GM13976 (cell line): ENCODE measurements at places on chromosomes 2 and 18.

- DNase-seq: no peak
These were observed 598.2 kb upstream of the NXPH2 start for GRCh38 chr2:139378373-139378772.

GRCh38 chr2:191220671-191221070, 24.5 kb upstream of the MYO1B start:
- no peak for DNase-seq

- no peak for DNase-seq
These were observed 184.1 kb upstream of the RAB12 start for GRCh38 chr18:8424917-8425725.

GRCh38 chr2:204657024-204657423, 111.7 kb downstream of the PARD3B start:
- no peak for DNase-seq

GRCh38 chr18:6106091-6106685, 210.9 kb upstream of the TMEM200C start:
- DNase-seq: no peak

DNA sequence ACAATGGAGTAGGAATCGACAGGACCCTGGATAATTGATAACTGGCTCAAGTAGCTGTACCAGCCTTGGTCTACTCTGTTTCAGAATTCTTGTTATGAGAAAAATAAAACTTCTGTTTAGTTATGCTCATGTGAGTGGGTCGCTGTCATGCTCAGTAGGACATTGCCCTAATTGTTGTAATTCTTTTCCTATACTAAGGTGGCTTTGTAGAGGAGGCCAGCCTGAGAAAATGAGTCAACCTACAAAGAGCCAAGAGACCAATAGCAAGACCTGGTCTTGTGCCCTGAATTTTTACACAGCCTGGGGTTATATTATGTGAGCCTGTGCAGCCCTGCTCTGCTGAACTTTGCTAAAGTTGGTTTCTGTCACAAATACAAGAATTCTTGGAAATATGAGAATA, 238.4 kb downstream of the MEIS1 start:
- no peak for DNase-seq

DNA sequence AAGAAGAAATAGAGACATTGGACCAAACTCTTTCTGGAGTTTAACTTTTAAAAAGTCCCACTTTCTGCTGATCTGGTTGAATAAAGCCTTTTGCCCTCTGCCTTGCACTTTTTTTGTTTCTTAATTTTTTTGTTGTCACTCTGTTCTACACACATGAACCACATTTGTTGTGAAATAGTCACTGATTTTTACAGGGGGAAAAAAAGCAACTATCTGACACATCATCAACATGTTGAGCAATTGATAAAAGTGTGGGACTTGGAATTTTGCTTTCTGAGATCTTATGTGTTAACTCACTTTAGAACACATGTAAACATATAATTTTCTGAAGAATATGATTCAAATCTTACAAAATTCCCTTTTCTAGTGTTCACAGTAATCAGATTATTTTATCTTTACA, 414.8 kb upstream of the FIGN start:
- DNase-seq: no peak

GRCh38 chr2:48228345-48228684, 301.6 kb upstream of the STON1 start:
- DNase-seq: no peak

DNA sequence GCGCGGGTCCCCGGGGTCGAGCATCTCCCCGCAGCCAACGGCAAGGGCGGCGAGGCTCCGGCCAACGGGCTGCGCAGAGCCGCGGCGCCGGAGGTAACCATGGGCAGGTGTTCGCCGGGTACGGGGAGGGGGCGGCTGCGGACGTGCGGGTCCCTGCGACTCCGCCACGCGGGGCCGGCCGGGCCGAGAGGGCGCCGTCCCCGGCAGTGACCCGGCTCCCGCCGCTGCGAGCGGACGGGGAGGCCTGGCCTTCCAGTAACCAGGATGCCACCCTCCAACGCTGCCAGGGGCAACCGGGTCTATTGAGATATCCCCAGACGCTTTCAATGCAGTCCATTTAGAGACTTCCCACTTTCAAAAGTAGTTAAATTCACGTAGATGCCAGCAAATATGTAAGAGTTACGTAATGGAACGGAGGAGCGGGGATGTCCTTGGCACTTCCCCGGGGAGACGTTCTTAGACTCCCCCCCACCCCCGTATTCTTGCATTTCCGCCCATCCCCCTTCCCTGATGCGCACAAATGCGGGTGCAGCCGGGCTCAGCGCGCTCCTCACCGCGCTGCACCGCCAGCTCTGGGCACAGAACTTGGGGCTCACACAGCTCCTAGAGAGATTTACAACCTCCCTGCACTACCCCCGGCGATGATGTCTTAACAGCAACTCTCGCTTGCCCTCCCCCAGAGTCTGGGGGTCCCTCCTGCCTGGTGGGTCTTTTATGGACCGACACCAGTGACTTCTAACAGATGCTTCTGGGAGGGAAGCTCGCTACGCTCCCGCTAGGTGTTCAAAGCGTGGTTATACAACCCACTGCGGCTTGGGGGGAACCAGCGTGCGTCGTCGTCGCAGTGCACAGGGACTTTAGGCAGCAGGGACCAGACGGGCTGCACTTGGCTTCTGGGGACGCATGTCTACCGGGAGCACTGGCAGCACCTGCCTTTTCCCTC, 657 bp downstream of the SGPP2 start:
- peak; percentile 60 for DNase-seq

GRCh38 chr18:23136326-23137096, 1.2 kb downstream of the CABLES1 start:
- DNase-seq: peak; percentile 71

- DNase-seq: no peak
These were observed 31.8 kb upstream of the KCNE4 start for GRCh38 chr2:223019987-223020717.

DNA sequence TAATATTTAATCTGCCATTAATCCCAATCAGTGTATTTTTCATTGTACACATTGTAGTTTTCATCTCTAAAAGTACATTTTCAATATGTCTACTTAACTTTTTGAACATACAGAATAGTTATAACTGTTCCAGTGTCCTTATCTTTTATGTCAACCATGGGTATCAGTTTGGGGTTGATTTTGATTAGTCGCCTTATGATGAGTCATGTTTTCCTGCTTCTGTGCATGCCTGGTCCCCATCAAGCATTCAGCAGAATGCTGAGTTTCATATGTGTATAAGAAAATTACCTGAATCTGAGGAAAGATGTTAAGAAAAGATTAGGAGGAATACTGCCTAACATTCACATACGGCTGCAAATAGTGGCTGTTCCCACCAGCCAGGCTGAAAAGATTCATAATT, 17.7 kb downstream of the SPDYA start:
- DNase-seq: no peak

DNA sequence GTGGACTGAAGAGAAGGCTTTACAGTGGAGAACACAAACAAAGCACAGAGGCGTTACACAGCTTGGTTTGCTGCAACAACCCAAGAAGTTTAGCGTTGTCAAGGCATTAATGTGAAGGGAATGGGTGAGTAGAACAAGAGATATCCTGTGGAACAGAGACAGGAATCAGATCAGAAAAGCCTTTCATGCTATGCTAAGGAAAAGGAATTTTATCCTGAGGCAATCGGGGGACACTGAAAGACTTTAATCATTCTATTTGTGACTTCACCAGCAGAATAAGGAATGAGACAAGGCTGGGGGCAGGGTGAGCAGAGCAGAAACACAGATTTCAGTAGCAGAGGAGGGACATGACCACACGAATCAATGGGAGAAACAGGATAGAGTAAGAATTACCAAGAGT, 600.7 kb downstream of the IRS1 start:
- DNase-seq: no peak

DNA sequence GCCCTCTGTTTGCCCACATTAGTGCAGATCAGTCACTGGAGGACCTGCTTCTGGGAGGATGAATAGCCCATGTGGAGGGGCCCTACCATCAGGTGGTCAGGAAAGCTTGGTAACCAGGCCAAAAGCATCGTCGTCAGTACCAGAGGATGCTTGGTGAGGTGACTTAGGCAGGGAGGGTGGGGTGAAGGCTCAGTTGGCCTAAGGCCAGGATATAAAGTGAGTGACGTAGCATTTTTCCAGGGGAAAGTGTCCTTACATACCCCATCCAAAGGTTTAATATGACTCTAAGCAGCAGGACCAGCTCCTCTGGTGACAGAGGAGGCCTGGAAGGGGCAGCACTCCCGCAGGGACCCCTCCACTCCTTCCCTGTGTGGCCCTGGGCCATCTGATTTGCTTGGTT, 27.7 kb upstream of the DNMT3A start:
- DNase-seq: no peak

GRCh38 chr18:70709144-70709543, 420.3 kb downstream of the SOCS6 start:
- DNase-seq: no peak

GRCh38 chr18:24031916-24032315, 17.4 kb downstream of the TTC39C start:
- DNase-seq: no peak

DNA sequence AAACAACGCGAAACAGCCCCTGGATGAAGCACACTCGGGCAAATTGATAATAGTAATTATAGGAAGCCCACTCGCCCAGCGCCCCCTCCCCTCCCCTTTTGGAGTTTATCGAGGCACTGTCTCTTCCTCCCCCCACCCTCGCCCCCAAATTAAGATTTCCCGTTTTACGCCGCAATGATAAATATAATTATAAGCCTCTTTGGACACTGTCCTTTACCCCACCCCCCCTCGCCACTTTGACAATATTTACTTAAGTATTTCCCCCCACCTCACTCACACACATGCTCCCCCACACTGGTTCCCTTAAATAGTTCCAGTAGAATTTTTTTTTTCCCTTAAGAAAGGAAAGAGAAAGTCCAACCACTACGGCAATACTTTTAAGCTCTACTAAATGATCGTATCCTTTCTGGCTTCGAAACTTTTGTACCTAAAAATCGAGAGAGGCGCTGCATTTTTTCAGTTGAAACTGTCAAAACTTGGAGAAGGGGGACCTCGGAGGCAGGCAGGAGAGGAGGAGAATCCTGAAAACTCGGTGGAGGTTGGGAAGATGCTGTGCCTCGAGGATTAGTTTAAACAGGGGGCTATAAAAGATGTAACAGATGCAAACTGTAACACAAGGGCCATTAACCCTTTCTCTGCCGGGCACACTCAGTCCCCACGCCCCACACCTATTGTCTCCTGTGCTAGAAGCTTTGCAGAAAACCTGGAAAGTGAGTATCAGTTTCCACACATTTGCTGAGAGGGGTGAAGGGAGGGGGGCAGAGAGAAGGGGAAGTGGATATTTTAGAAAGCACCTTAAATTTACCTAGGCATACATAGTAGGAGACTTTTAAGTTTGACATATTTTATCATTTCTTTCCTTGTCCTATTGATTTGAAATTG, 1.8 kb downstream of the ZEB2 start:
- no peak for DNase-seq

GRCh38 chr2:145203891-145204290, 684.0 kb upstream of the ZEB2 start:
- no peak for DNase-seq

GRCh38 chr2:36564377-36564930, 33.5 kb downstream of the FEZ2 start:
- DNase-seq: no peak
